Heart right ventricle (tissue), 16 donors: ENCODE measurements at places on chromosomes 1 and 21. TPM values are rescaled to one million over a fixed set of nuclear protein-coding genes. Genes with fewer than 3 reads are reported as not detected.
A peak's percentile ranks its signal among the peaks of the same experiment; 100 is the strongest.

DNA sequence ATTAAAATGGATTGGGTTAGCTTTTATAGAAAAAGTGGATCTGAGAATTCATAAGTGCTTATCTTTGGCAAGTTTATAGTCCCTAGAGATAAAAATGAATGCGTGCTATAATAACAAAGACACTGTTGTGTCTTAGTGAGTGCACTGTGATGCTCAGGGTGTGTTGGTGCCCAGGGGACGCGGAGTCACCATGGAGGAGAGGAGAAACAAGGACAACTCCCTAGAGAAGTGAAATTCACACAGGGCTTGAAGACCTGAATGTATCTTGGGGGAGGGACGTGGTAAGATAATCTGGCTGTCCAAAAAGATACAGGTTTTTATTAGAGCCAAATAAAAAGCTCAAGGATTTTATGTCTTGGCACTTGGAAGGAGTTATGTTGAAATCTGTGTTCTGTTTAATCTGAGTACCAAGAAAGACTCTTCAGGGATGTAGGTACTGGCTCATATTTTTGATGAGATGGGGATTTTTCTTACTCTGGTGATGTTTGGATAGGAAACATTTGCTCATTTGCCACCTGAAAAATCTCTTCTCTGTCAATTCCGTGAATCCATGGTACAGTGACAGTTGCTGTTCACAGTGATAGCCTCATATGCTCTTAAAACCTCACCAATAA is 9.6 kb downstream of the SMYD2 start:
- DNase-seq: no peak
- H3K27me3 ChIP-seq: no peaks in the 10 kb centered on the region
- H3K36me3 ChIP-seq: no peaks in the 10 kb centered on the region

HSD3B2 gene
- not detected for polyA plus RNA-seq

DNA sequence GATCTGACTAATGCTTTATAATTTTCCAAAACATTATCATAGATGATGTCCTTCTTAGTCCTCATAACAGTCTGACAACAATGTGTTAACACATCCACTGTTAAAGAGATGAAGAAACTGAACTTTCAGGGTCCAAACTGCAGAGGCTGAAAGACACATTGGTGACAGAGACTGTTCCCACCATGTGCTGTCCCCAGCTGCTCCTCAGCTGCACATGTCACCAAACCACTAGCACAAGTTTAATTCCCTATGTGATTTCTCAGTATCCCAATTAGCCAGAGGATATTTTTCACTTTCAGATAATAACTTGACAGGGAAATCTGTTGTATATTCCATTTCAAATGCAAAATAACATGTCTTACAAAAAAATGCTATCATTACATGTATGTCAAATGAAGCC is 24.6 kb downstream of the LAMC2 start:
- no peaks in the 10 kb centered on the region for H3K36me3 ChIP-seq
- no peak for DNase-seq
- no peaks in the 10 kb centered on the region for H3K27me3 ChIP-seq
- H3K4me3 ChIP-seq: no peak overlapping the region
- H3K27ac ChIP-seq: no peak overlapping the region

KCNJ6 gene
- polyA plus RNA-seq: not detected

DNA sequence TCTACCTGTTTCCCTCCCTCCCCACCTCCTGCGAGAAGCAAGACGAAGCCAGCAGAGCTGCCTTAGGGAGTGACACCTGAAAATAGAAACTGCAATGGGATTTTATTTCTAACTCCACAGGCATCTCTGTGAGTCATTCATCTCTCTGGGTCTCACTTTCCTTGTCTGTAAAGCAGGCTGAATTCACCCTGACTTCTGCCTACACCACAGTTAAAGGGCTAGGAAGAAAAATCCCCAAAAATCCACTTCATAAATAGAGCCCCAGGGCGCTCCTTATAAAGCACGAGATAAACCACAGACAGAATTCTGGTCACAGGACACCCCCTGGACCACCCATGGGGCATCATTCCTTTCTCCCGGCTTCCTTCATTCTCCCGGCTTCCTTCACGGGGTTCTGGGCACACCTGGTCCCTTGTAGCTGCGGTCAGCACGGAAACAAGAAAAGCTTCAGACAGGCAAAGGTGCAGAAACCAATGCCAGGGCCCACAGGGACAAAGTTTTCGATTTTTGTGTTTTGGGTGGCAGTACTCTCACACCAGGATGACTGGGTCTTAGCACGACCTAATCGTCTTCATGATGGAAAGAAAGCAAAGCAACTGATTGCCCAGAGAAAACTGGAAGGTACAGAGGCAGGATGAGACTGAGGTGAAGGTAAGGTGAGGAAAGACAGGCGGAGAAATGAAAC is 2.8 kb upstream of the H6PD start:
- no peak for DNase-seq
- H3K27ac ChIP-seq: no peak overlapping the region
- H3K27me3 ChIP-seq: no peaks in the 10 kb centered on the region
- peaks cover 23% of the 10 kb centered on the region for H3K4me1 ChIP-seq
- no peak overlapping the region for H3K4me3 ChIP-seq

- H3K36me3 ChIP-seq: no peaks in the 10 kb centered on the region
- peak within 1 kb of the TSS; percentile 40 for H3K4me3 ChIP-seq
- peaks cover 19% of the 10 kb centered on the region for H3K27me3 ChIP-seq
Observed at GRCh38 chr1:4653796-4654725, at the start of gene AJAP1. Gene AJAP1, plus strand, starts transcription at chr1:4654609. Its CDS starts 817 bp downstream, at chr1:4655426.

GRCh38 chr1:116804736-116805135 is 50.5 kb downstream of the CD2 start:
- no peak overlapping the region for H3K4me3 ChIP-seq
- peaks cover 3% of the 10 kb centered on the region for H3K27me3 ChIP-seq
- no peak overlapping the region for H3K27ac ChIP-seq
- no peak for DNase-seq
